Activated CD4-positive, CD25-positive, alpha-beta regulatory T cell treated with anti-CD3 and anti-CD28 coated beads, Interleukin-2, amount 50 U/mL, for 72 hours (primary cell): ENCODE measurements at places on chromosomes 11 and 22.

DNA sequence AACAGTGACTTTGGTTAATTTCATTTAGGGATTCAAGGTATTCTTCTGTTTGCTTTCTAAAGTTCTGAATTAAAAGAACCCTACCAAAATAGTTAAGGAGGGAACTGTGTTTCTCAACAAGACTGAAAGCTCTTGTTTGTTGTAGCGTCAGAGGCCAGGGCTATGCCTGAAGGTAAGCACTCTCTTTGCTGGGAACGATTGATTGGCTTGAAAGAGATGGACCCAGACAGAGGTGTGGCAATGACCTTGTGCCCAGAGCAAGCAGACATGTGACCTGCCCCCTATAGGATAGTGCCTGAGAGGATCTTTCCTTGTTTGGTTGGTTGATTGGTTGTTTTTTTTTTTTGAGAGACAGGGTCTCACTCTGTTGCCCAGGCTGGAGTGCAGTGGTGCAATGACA lies 68.3 kb upstream of the CECR2 start:
- DNase-seq = no peak

DNA sequence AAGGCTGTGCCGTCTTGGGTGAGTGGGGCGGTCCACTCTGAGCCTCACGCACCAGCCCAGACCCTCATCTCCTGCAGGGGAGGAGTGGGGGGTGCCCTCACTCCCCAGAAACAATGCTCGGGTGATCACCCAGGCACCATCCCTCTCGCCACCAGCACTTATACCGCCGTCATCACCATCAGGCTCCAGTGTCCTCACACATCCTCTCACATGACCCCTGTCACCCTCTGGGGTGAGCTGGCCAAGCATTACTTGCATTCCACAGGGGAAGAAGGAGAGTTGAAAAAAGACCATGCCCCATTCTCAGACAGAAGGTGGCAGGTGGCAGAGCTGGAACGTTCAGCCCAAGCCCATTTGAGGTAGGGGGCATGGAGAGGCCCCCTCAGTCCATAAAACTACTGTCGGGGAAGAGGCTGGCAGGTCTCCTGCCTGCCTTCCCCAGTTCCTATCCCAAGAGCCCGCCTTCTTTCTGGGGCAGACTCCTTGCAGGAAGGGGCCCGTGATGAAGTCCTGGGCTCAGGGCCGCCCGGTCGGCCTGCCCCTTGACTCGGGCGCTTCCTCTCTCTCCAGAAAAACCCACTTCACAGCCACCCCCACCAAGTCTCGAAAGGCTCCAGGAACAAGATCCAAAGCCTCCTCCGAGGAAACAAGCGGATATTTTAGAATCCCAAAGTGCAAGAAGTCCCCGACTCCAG lies 153.3 kb downstream of the DSCAML1 start:
- no peak for DNase-seq

- no peak for DNase-seq
Observed at GRCh38 chr11:103601225-103601846, 435.1 kb upstream of the DDI1 start.

DNA sequence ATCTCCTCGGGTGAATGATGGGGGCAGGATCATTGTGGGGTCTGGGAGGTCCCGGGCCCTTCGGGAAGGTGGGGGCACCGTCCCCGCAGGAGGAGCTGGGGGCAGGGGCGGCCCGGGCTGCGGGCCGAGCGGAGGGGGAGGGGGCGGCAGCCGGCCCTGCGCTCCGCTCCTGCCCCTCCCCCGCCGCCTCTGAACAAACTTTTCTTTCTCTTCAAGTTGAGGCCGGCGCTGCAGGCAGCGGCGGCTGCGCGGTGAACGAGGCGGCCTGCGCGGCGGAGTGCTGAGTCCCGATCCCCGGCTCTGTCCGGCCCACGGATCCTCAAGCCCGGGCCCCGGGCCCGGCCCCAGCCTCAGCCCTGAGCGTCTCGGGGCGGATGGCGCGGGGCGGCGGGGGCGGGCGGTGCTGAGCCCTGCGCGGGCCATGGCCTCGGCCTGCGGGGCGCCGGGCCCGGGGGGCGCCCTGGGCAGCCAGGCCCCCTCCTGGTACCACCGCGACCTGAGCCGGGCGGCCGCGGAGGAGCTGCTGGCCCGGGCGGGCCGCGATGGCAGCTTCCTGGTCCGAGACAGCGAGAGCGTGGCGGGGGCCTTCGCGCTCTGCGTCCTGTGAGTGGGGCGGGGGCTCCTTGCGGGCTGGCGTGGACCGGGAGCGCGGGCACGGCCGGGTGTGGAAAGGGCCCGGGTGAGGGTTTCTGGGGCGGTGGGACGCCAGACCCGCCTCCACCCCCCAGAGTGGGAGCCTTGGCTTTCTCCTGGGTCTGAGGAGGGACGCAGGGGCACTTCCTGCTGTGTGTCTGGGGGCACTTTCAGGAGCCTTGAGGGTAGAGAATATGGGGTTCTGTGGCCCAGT lies at the start of gene INPPL1:
INPPL1 (plus strand) TSS at position 204 of the 847 bp plus-strand sequence; CDS start at position 422, 218 bp downstream.
- DNase-seq = peak; percentile 58

DNA sequence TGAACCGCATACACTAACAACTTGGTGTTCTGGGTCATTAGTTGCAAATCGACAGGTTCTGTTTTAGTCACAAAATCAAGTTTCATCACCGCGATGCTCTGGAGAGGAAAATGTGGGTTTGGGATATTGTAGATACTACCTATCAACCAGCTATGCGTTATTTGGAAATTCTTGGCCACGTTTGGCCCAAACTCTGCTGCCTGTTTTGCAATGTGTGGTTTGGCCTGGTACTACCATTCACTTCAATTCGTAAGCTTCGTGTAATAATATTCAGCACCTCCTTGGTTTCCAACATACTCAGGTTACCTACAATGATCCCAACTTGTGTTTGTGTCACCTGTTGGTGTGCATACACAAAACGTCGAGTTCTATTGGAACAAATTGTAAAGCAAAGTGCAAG lies 16.2 kb upstream of the ACER3 start:
- no peak for DNase-seq

DNA sequence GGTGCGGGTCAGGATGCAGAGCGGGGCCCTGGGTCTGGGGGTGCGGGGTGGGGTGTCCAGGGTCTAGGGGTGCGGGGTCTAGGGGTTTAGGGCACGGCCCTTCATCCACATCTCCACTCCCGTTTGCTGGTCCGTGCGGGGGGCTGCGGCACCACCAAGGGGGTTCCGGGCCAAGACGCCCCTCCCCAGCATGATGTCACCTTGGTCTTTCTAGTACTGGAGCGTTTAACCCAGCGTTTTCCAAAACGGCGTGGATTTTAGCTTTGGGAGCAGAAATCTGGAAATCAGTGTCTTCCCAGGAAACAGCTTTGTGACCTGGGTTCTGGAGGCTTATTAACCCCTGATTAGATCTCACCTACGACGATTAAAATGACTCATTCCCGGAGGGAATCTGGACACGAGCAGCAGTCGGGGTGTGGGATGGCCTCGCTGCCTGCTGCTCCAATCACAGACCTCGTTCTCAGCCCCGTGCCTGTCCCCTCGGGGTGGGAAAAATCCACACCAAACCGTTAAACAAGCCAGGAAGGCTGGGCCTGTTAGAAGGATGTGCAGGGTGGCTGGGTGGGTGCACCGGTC lies 759 bp downstream of the AP2A2 start:
- no peak for DNase-seq

DNA sequence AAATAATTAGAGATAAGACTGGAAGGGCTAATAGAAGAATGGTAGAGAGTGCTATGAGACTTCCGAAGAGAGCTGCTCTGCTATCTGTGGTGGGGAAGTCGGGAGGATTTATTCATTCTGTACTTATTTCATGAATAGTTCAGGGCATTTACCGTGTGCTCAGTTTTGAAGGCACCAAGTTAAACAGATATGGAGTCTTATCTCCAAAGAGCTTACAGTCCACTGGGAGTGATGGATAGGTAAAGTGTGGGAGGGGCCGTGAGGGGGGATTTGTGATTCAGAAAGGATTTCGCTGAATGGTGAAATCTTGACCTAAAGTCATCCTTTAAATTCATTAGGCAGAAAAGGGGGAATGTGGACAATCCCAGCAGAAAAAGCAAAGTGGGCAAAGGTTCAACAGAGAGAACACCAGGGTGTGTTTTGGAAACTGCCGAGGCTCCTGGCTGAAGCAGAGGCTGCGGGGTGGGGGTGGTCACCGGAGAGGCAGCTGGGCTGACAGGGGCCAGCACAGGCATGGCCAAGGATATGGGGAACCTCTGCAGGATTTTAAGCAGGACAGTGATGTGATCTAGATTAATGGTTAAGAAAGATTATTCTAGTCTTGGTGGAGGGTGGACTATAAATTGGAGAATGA lies 91.2 kb downstream of the UBASH3B start:
- no peak for DNase-seq

DNA sequence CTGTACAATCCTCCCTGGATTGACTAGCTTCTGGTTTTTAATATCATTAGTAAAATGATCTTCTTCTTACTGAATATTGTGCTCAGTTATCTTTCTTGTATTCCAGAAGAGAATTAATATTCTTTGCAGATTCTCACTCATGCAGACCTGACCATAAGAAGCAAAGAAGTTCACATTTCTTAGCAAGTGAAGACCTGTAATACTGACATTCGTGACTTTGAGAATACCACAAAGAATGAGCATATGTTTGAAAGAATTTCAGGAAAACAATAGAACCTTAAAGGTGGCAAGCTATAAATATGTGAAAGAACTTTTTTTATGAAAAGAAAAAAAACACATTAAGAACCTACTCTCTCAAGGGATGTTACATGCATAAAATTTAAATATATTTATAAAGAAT lies 371.6 kb downstream of the JRKL start:
- DNase-seq = no peak

GRCh38 chr11:74533421-74533820 lies 39.9 kb upstream of the LIPT2 start:
- no peak for DNase-seq

- no peak for DNase-seq
Observed at GRCh38 chr11:43504316-43504950, 145.7 kb downstream of the TTC17 start.

GRCh38 chr11:107898270-107898669 lies 30.0 kb upstream of the RAB39A start:
- DNase-seq = no peak

DNA sequence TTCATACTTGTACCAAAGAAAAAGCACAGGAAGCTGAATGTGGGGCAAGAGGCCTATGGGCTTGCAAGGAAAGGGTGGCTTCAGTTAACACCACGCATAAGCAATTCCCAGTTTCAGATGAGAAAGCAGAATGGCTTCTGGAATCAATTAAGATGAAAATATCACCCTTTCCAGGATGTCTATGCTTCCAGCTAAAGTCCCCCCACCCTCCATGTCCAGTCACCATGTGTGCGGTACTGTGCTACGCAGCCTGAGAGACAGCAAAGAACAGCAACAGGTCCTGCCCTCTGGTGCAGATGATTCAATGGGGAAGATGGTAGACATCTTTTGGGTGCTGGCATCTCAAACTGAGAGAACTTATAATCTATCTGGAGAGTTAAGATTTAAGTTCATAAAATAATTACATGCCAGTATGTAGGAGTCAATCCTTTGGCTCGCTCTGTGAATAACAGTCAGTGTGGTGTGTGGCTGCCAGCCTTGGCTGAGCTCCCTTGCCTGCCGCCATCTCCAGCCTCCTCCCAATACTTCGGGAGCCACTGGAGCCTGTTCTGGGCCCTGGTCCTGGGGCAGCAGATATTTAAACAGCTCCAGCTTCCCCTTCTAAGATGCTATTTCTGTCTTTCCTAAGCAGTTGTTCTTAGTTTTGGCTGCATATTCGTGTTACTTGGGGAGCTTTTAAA lies 44.5 kb downstream of the ME3 start:
- DNase-seq = no peak

DNA sequence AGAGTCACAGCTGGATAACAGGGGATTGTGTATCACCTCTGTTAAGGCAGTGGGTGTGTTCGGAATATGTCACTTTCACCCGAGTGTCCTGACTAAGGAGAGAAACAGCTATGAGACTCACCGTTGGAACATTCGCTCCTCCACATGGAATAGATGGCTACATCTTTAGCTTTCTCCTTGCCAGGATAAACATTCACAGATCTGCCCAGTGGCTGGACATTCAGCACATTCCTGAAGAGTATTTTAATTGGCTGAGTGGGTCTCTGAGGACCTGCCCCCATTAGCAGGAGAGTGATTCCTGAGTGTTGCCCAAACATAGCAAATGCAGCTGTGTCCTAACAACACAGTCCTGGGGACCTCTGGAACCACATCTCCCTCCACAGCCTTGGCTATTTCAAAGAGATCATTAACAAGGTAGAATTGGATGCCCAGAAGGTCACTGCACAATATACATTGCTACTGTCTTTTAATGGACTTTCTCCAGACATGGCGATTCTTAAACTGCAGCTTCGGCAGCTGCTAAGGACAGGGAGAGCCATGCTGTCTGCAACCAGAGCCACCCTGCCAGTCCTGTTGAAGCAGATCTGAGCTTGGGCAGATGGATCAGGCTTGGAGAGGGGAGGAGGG lies 435.0 kb upstream of the CADM1 start:
- no peak for DNase-seq

- DNase-seq = no peak
Observed at GRCh38 chr11:118259138-118259537, 5.0 kb downstream of the MPZL2 start.

GRCh38 chr11:75478783-75479596 lies 46.0 kb upstream of the KLHL35 start:
- DNase-seq = no peak

DNA sequence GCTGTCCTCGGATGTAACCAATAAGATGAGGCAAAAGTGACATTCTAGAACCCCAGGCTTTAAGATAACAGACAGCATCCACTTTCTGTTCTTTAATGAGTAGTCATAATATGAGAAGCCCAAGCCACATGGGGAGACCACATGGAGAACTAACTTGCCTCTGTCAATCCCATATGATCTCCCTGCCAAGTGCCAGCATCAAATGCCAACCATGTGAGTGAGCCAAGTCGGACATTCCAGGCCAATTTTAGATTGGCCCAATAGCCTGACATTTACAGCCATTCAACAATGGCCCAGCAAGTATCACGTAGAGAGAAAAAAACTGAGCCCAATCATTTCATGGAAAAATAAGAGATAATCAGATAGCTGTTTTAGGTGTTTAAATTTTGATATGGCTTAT lies 2048.3 kb upstream of the RAG2 start:
- no peak for DNase-seq

GRCh38 chr11:32139896-32140520 lies 49.1 kb downstream of the RCN1 start:
- no peak for DNase-seq

DNA sequence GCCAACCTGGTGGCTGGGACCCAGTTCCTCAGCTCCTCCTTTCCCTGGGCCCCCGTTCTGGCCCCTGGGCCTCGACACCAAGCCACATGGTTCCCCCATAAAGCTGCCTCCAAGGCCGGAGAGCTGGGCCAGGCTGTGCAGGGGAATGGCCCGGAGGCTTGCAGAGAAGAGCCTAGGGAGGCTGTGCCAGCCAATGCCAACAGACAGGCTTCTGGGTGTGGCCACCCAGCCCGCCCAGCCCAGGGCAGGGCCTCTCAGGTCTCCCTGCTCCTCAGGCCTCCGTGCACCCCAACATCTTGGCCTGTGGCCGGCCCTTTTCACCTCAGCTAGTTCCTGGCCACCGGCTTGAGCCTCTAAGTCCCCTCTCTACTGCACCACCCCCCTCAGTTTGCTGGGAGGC lies 17.4 kb upstream of the FLRT1 start:
- no peak for DNase-seq

- no peak for DNase-seq
Observed at GRCh38 chr11:17152306-17152705, 55.5 kb downstream of the PIK3C2A start.

GRCh38 chr22:22811016-22812009 lies 76.3 kb upstream of the IGLL5 start:
- DNase-seq = no peak
